ENCODE measurements at places on chromosomes 2 and 18.

DNA sequence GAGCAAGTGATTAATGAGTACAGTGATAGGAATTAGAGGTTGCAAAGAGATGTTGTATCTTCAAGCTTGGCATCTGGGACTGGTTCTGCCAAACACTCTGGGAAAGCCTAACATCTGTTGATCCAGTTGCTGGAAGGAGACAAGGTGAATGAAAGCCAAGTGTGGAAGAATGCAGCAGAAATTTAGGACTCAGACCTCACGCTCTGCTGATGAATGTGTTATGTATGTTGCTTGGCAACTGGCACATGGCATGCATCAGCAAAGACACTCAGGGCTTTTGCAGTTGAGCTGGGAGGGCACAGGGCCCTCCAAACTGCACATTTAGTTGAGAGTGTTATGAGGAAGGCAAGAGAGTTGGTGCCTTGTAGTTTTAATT, 105.5 kb downstream of the COLEC12 start:
- no peak for DNase-seq

DNA sequence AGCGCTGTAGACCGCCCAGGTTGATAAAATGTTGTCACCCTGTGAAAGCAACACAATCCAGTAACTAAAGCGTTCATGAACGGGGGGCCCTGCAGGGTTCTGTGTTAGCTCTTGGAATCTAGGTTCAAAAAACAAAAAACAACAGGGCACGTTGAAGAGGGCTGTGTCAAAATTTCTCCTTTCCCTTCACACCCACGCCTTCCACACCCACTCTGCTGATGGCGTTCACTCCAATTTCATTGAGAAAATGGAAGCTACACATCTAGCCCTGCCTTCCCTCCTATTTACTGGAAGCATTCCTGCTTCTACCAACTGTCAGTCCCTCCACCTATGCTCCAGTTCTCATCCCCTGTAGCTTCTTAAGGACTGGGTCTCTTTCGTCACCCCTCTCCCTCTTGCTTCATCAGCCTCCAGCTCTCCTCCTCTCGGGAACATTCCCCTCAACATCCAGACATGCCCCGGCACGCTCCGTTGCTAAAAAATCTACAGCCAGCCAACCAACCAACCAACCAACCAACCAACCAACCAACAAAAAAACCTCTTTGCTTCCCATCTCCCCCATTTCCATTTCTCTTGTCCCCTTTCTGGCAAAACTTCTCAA, 98.4 kb upstream of the SP3 start:
- DNase-seq, result no peak

GRCh38 chr2:177391822-177392372, 676 bp upstream of the AGPS start:
- no peak for DNase-seq

DNA sequence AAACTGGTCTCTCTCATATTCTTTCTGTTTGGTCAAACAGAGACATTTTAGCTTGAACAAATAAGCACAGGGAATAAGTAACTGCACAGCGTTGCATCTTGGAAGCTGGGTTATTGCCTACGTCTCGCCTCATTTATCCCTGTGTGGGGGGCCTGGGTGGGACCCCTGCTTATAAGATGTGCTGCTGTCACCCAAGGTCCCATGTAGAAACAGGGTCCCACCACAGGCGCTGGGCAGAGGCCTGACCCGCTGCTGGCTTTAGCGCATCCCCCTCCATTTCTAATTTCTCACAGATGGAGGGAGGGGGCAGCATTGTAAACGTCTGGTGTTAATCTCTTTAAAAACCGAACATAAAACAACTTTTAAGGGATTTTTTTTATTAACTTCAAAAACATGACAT, 207.8 kb downstream of the HDAC4 start:
- DNase-seq, result no peak

DNA sequence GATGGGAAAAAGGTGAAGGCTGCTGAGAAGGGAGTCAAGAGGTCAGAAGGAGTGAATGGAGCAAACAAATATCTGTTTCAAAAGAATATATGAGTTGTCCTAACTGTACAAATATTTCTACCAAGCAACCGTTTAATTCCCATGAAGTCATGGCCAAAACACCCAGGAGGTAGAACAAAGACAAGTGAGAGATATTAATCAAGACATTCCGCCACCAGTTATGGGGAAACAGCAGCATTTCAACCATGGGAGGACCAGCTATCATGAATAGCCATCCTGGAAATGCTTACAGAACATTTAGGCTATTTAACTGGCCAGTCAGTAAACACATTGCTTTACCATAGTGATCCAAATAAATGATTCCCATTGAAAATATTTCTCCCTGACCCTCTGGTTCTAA, 396.3 kb downstream of the IRS1 start:
- no peak for DNase-seq

DNA sequence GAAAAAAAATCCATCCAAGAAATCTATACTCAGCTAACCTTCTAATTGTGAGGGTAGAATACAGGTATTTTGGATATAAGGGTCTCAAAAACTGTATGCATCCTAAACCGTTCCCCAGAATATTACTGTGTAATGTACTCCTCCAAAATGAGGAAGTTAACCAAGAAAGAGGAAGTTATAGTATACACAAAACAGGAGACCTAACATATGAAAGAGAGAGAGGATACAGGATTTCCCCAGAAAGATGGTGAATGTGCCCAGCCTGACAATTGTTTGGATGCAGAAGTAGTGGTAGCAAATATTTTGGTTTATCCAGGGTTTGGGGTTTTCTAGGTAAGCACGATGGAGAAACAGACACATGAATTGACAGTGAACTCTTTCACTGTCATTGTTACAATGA, 50.6 kb downstream of the GALNT3 start:
- DNase-seq, result no peak

- no peak for DNase-seq
Observed at GRCh38 chr2:135792401-135793150, 44.4 kb downstream of the LCT start.

- no peak for DNase-seq
Observed at GRCh38 chr18:13623348-13623747, 103.0 kb downstream of the FAM210A start.

- no peak for DNase-seq
Observed at GRCh38 chr18:6236258-6236657, 178.5 kb downstream of the L3MBTL4 start.
